ENCODE measurements at places on chromosomes 5 and 9. TPM values are rescaled to one million over a fixed set of nuclear protein-coding genes. Genes with fewer than 3 reads are reported as not detected.

Gene IL9
- total RNA-seq: not detected

Gene OR1K1
- total RNA-seq: not detected

Gene PCDHA2
- total RNA-seq: 0.15 TPM

Gene TAS2R1
- total RNA-seq: not detected

Gene FNIP1
- total RNA-seq: 33.6 TPM

Gene IFNA14
- not detected for total RNA-seq

Gene TMC1
- 1.6 TPM for total RNA-seq

Gene SNX24
- total RNA-seq: 7.6 TPM

Measured in epithelial cell of umbilical artery (primary cell).